Cardiac muscle cell (in vitro differentiated cells and primary cell): ENCODE measurements at places on chromosomes 6 and 20. TPM values are rescaled to one million over a fixed set of nuclear protein-coding genes. Genes with fewer than 3 reads are reported as not detected.

The RTN4IP1 gene
- polyA plus RNA-seq, result 13.8 and 13.9 TPM in 2 replicates

The GABRR1 gene
- not detected in 2 replicates for polyA plus RNA-seq

The ADTRP gene
- polyA plus RNA-seq, result not detected in 2 replicates

The C20orf141 gene
- not detected in 2 replicates for polyA plus RNA-seq

The FOXA2 gene
- not detected in 2 replicates for polyA plus RNA-seq
